RKO (cell line): ENCODE measurements at places on chromosomes 6 and 20.

DNA sequence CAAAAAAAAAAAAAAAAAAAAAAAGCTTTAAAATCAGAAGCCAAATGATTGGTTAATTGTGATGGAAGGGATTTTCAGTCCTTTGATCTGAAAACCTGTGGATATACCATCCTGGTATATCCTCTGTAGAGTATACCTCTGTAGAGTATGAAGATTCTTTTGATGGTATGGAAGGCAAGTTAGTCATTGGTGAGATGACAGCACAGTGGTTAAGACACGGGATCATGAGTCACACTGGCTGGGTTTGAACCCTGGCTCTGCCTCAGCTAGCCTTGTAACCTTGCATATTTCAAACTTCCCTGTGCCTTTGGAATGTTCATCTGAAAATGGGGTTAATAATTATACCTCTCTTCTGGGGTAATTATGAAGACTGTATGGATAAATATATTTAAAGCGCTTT, 179.3 kb downstream of the CARMIL1 start:
- DNase-seq, result peak; percentile 71

- DNase-seq, result no peak
Measured at GRCh38 chr6:13267142-13267651, 61.1 kb downstream of the TBC1D7 start.

- no peak for DNase-seq
Measured at GRCh38 chr6:46217671-46218131, 46.9 kb upstream of the ENPP5 start.

GRCh38 chr6:159170999-159171712, 2.0 kb downstream of the FNDC1 start:
- no peak for DNase-seq

DNA sequence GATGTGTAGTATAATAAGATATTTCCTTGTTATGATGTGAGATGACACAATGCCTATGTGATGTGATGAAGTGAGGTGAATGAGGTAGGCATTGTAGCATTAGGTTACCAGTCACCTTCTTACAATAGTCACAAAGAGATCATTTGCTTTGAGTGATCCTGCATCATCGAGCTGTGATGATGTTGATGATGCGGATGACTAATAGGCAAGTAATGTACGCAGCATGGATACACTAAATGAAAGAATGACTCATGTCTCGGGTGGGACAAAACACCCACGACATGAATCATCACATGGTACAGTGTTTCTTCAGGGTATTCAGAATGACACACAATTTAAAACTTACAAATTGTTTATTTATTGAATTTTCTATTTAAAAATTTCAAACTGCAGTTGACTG, 806.3 kb upstream of the GJE1 start:
- peak; percentile 99 for DNase-seq

- peak; percentile 18 for DNase-seq
Measured at GRCh38 chr6:551405-551804, 105.5 kb downstream of the HUS1B start.

DNA sequence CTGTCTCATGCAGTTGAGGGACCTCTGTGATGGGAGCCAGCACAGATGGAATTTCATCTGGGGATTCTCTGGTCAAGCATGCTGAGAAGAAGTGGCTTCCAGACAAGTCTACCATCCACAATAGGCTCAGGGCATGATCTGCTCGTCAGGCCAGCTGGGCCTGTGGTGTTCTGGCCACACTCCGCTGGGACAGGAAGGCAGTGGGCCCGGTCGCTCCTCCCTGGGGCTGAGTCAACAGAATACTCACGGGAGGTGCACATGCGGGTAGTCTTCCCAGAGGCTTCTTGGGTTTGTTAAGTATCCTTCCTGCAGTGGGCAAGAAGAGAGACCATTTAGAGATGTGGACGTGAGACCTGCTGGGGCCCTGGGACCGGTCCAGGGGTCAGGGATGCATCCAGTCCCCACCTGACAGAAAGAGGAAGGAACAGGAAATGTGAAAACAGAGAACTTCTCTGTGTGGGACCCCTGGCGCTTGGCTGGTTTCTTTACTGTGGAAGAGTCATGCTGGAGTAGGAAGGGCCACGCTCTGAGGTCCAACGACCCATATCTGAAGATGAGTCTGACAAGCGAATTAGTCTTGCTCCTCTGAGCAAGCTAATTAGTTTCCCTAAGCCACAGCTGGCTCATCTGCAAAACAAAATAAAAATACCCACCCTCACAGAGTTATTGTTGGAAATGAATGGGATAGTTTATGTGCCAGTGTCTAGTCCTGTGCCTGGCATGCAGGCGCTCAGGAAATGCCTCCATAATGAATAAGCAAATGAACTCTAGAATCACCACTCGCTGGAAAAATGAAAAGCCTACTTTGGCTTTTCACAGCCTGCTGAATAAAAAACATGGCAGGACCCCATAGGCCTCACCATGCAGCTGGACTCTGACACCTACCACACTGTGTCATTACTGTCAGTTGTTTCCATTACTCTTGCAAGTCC, 67.3 kb downstream of the TRAM2 start:
- no peak for DNase-seq

GRCh38 chr6:75275067-75275466, 9.5 kb downstream of the TMEM30A start:
- DNase-seq, result peak; percentile 89

DNA sequence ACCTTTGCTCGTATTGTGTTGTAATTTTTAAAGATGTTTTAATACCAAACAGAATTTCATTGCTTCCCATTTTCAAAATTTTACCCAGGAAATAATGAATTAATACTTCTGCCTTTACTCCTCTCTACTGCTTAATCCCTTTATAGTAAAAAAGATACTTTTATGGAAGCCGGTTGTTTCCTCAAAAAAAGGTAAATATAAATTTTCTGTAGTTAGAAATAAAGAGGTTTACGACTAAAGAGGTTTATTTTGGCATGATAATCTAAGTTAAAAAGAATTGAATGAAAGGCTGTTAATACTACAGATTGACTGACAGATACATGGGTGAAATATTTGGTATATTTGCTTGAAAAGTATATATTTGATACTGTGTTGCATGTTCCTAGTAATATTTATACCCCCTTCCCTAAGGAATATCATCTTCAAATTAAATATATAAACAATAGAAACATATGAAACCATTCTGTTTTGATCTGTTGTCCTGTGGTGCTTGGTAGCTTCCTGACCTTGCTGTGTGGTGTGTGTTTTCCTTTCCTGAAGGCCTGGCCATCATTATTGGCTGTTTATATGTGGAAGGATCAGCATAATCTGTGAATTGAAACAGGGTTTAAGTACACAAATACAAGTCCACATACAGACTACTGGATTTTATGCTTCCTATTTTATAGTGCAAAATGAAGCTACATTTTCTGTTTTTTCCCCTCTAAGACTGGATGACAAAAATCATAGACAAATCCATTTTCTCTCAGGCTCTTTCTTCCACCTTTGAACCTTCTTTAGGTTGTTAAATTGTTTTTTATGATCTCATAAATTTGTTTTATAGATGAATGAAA, 2.3 kb downstream of the LIN28B start:
- DNase-seq, result no peak

- DNase-seq, result no peak
Measured at GRCh38 chr20:51955756-51956155, 153.4 kb upstream of the SALL4 start.

- DNase-seq, result no peak
Measured at GRCh38 chr6:1864496-1864895, 254.8 kb downstream of the FOXC1 start.

DNA sequence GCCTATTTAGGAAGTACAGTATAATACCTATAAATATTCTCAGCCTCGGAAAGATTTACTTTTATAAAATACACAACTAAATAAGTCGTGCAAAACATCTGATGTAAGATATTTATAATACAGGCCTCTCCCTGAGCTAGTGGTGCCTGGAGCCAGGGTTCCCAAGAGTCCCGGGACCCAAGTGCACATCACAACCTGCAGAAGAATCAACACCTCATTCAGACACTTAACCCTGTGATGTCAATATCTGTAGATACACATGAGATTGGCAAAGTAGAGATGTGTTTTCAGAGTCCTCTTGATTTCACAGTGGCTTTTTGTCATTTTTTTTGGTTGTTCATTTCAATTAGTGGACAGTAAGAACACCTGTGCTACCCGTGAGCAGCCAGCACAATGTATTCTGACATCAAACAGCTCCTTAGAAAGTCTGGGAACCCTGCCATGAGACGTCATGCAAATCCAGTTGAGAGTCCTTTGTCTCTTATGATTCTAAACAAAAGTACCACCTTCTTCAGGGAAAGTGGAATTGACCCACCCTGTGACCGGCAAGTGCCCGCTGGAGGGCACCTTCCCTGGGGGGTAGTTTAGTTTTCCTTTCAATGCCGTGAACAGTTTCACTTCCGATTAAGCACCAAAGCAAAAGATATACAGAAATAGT, 101.6 kb downstream of the DACT2 start:
- DNase-seq, result no peak
